Esophagus muscularis mucosa (tissue), 4 donors: ENCODE measurements at places on chromosomes 12 and 14.

DNA sequence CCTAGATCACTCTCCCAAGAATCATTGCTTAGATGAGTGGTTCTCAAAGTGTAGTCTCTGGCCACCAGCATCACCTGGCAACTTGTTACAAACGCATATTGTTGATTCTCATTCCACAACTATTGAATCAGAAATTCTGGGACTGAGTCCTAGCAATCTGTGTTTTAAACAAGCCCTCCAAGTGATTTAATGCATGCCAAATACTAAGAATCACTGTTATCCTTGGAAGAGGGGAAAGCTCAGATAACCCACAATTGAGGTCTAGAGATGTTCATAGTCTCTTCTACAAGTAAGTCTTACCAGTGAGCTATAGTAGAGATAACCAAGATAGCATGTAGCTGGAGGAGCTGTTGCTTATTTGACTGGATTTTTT lies 666.6 kb downstream of the DIO2 start:
- H3K27me3 ChIP-seq = no peaks in the 10 kb centered on the region
- no peak overlapping the region for H3K27ac ChIP-seq
- no peaks in the 10 kb centered on the region for H3K36me3 ChIP-seq

GRCh38 chr14:63928744-63929174 lies 76.0 kb downstream of the SYNE2 start:
- H3K4me1 ChIP-seq = peaks cover 6% of the 10 kb centered on the region
- DNase-seq = no peak
- H3K27ac ChIP-seq = no peak overlapping the region
- H3K4me3 ChIP-seq = no peak overlapping the region

DNA sequence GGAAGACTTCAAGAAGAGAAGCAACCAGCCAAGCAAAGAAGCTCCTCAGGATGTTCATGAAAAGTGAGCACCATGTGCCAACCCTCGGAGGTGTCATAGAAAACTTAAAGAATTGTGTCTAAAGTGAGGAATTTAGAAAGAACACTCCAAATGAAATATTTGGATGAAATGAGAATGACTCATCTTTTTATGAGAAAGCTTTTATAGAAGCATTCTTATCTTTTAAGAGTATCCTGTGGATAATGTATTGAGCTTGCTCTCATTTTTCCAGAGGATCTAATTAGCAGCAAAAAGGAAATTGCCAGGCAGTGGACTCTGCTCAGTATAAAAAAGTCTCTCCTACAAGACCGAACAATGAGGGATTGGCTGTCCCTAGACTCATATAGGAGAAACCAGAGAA lies 454.9 kb downstream of the LRIG3 start:
- H3K36me3 ChIP-seq = no peaks in the 10 kb centered on the region
- H3K4me3 ChIP-seq = no peak overlapping the region
- H3K27me3 ChIP-seq = no peaks in the 10 kb centered on the region
- DNase-seq = no peak

GRCh38 chr14:20278414-20278813 lies 27.3 kb downstream of the TTC5 start:
- H3K36me3 ChIP-seq = peaks cover 8% of the 10 kb centered on the region
- H3K27ac ChIP-seq = no peak overlapping the region
- no peaks in the 10 kb centered on the region for H3K4me1 ChIP-seq
- DNase-seq = no peak

DNA sequence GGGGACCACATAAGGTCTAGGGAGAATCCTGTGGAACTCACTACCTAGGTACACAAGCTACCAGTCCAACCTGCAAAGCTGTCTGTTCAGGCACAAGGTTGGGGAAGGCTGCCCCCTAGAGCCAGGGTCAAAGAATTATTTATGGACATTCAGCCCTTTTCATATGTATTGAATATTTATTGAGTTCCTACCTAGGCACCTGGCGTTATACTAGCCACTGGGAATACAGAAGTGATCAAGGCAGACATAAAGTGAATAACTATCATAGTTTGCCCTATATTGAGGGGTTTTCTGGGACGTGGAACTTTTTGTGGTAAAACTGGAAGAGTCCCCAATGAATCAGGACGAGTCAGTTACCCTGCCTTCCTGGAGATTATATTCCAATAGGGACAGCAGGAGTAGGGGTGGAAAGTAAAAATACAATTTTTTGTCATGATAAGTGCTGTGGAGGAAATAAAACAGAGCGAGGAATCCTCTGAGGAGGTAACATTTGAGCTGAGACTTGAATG lies 5.8 kb upstream of the SLC48A1 start:
- H3K4me1 ChIP-seq = peaks cover 17% of the 10 kb centered on the region
- H3K27ac ChIP-seq = no peak overlapping the region
- no peak overlapping the region for H3K4me3 ChIP-seq
- H3K36me3 ChIP-seq = no peaks in the 10 kb centered on the region
- no peak for DNase-seq

- H3K27me3 ChIP-seq = no peaks in the 10 kb centered on the region
- peaks cover 12% of the 10 kb centered on the region for H3K36me3 ChIP-seq
- no peaks in the 10 kb centered on the region for H3K4me1 ChIP-seq
- no peak overlapping the region for H3K4me3 ChIP-seq
Observed at GRCh38 chr14:50263321-50263720, 31.9 kb upstream of the SOS2 start.

DNA sequence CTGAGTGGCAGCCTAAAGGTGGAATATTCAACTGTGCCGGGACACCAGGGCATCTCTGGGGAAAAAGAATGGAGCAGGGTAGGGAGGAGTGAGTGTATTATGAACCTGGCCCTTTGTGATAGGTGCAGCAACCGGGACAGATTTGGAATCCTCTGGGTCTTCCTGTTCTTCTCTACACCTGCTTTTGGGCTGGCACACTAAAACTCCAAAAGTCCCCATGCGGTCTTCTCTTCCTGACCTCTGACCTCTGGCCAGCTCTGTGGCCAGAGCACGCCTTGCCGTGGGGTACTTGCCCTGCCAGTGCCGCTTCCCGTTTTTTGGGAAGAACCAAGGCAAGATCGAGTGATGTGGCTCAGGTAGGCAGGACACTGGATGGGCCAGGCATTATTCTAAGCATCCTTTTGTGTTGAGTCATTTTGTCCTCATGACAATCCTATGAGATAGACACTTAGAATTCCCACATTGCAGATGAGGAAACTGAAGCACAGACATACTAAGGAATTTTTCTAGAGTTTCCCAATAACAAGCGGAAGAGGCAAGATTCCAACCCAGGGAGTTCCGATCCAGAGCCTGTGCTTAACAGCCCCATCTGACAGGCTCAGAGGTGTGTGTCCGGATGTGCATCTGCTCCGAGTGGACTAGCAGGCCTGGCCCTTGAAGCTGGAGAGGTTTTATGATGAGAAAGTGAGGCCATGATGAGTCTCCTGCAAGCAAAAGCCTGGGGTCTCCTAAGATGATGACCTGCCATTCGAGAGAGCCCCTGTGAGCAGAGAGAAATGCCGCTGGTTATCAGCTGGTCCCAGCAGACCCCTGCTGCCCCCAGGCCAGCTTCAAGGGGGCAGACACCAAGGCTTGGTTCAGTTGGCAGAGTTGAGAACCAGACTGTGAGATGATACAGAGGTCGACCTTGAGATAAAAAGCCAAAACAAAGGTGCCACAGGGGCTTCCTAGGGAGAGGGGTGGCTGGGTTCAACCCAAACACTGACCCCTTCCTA lies 67.9 kb upstream of the ESRRB start:
- DNase-seq = peak; percentile 64
- H3K4me3 ChIP-seq = no peak overlapping the region
- H3K27ac ChIP-seq = no peak overlapping the region
- H3K27me3 ChIP-seq = no peaks in the 10 kb centered on the region
- no peaks in the 10 kb centered on the region for H3K36me3 ChIP-seq

- no peaks in the 10 kb centered on the region for H3K36me3 ChIP-seq
- H3K27ac ChIP-seq = no peak overlapping the region
- no peak for DNase-seq
Observed at GRCh38 chr14:41393512-41393911, 213.2 kb upstream of the LRFN5 start.

GRCh38 chr14:49051328-49052060 lies 534.7 kb downstream of the RPS29 start:
- no peaks in the 10 kb centered on the region for H3K36me3 ChIP-seq
- no peaks in the 10 kb centered on the region for H3K27me3 ChIP-seq
- H3K4me3 ChIP-seq = no peak overlapping the region
- no peak overlapping the region for H3K27ac ChIP-seq

DNA sequence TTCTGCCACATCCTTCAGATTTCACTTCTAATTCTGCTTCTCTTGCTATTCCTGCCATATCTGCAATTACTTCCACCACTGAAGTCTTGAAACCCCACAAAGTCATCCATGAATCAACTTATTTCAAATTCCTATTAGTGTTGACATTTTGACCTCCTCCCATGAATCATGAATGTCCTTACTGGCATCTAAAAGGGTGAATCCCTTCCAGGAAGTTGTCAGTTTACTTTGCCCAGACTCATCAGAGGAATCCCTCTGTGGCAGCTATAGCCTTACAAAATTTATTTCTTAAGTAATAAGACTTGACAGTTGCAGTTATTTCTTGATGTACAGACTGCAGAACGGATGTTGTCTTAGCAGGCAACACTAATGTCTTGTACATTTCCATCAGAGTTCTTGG lies 162.9 kb downstream of the PCNX1 start:
- H3K27ac ChIP-seq = no peak overlapping the region
- no peak overlapping the region for H3K4me3 ChIP-seq
- H3K27me3 ChIP-seq = no peaks in the 10 kb centered on the region
- no peaks in the 10 kb centered on the region for H3K4me1 ChIP-seq
- H3K36me3 ChIP-seq = peaks cover 20% of the 10 kb centered on the region
- no peak for DNase-seq

GRCh38 chr12:92608151-92609091 lies 94.4 kb upstream of the PLEKHG7 start:
- H3K27ac ChIP-seq = no peak overlapping the region
- DNase-seq = no peak
- no peak overlapping the region for H3K4me3 ChIP-seq
- H3K27me3 ChIP-seq = no peaks in the 10 kb centered on the region

- H3K4me1 ChIP-seq = no peaks in the 10 kb centered on the region
- H3K27ac ChIP-seq = no peak overlapping the region
- H3K36me3 ChIP-seq = no peaks in the 10 kb centered on the region
Observed at GRCh38 chr12:90851800-90852718, 102.9 kb downstream of the CCER1 start.

- H3K27me3 ChIP-seq = no peaks in the 10 kb centered on the region
- H3K4me3 ChIP-seq = no peak overlapping the region
- H3K4me1 ChIP-seq = peaks cover 4% of the 10 kb centered on the region
Observed at GRCh38 chr14:89503431-89503996, 86.5 kb upstream of the FOXN3 start.

DNA sequence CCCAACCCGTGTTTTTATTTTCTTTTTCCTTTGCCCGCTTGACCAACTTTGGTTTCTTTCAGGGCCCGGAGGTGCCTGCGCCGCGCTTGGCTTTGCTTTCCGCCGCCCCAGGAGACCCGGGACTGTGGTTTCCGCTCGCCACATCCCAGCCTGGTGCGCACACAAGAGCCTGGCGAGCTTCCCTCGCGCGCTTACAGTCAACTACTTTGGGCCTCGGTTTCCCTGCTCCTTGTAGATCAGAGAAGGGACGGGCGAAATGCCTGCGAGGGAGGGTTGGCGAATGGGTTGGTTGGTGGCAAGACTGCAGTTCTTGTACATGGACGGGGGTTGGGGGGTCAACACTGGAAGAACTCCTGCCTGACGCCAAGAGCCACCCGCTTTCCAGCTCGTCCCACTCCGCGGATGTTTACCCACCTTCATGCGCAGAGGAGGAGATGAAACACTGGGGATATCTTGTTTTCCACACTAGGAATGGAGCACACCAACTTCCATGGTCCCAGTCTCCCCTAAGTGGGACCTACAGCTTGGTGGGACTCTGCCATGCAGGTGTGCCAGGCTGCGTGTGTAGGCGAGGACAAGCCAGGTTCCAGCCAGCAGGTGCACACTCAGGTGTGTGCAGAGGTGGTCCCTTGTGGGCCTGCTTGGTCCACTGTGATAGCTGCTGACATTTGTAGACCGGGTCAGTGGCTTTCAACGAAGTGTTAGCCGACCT lies 16.6 kb upstream of the TBX3 start:
- peaks cover 67% of the 10 kb centered on the region for H3K27me3 ChIP-seq
- no peaks in the 10 kb centered on the region for H3K36me3 ChIP-seq
- H3K4me1 ChIP-seq = peaks cover 11% of the 10 kb centered on the region
- DNase-seq = no peak
- H3K4me3 ChIP-seq = no peak overlapping the region

DNA sequence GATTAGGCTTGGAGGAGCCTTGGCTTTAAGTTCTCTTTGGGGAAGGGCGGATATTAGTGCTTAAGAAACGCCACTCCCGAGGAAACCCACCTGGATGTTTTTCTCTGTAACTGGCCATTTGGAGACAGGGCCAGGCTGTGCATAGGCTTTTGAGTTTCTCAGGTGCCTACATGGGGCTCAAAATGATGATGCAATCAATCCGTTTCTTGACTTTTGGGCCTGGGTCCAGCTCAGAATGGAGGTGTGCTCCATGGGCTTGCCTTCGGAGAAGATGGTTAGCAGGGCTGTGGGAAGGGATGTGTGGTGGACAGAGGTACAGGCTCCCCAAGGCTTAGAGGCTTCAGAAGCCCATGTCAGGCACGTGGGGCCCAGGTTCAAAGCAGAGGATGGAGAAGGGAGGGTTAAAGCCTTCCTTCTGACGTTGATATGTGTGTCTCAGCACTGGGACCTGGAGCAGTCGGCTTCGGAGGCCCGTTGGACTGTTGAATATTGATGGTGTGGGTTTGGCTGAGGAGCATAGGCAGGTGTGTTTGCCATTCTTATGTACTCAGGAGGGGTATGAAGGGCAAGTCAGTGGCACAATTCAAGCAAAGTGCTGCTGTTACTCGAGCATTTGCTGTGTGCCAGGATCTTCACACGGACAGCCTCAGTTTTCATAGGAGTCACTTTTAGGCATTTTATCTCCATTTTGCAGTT lies 82.8 kb downstream of the SLC25A47 start:
- H3K4me3 ChIP-seq = no peak overlapping the region
- peaks cover 18% of the 10 kb centered on the region for H3K4me1 ChIP-seq
- no peaks in the 10 kb centered on the region for H3K27me3 ChIP-seq
- H3K36me3 ChIP-seq = no peaks in the 10 kb centered on the region
- H3K27ac ChIP-seq = no peak overlapping the region

GRCh38 chr14:96660667-96661066 lies 136.5 kb upstream of the VRK1 start:
- peaks cover 21% of the 10 kb centered on the region for H3K4me1 ChIP-seq
- H3K4me3 ChIP-seq = no peak overlapping the region
- no peaks in the 10 kb centered on the region for H3K27me3 ChIP-seq
- H3K27ac ChIP-seq = no peak overlapping the region

DNA sequence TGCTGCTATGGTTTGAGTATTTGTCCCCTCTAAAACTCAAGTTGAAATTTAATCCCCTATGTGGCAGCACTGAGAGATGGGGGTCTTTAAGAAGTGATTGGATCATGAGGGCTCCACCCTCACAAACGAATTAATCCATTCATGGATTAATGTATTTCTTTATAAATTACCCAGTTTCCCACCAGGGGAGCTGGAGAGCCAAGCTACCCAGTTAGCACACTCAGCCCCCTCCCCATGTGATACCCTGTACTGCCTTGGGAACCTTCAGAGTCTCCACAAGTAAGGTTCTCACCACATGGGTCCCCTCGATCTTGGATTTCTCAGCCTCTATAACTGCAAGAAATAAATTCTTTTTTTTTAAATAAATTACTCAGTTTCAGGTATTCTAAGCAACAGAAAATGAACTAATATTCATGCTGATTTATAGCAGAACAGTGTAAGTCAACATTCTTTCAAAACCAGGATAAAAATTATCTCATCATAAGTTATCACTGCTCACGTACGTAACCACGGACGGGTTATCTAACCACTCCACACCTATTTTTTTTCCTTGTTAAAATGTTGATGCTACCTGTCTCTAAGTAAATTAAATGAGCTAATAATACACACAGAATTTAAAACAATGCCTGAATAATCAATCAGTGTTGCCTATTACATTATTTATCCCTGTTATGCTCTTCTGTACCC lies 3.6 kb downstream of the NAP1L1 start:
- no peaks in the 10 kb centered on the region for H3K36me3 ChIP-seq
- DNase-seq = no peak
- H3K27me3 ChIP-seq = no peaks in the 10 kb centered on the region
- peaks cover 45% of the 10 kb centered on the region for H3K4me1 ChIP-seq
- H3K4me3 ChIP-seq = no peak overlapping the region
- H3K27ac ChIP-seq = no peak overlapping the region
